ENCODE measurements at places on chromosomes 12 and 14.

DNA sequence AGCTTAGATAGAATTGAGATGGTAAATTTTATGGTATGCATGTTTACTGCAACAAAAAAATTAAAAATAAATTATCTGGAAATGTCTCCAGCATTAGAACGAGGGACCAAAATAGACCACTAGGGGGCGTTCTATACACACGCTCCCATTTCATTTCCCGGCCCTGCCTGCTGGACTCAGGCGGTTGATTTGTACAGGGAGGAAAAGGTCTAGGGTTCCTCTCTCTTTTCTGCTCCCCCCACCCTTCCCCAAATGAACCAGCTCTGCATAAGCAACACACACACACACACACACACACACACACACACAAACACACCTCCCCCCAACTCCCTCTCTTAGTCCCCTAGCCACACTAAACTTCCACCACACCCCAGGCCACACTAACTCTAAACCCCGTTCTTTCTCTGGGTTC is 7.8 kb upstream of the DTX1 start:
- DNase-seq = peak; percentile 73

GRCh38 chr14:74979029-74979428 is 23.6 kb upstream of the PGF start:
- no peak for DNase-seq

DNA sequence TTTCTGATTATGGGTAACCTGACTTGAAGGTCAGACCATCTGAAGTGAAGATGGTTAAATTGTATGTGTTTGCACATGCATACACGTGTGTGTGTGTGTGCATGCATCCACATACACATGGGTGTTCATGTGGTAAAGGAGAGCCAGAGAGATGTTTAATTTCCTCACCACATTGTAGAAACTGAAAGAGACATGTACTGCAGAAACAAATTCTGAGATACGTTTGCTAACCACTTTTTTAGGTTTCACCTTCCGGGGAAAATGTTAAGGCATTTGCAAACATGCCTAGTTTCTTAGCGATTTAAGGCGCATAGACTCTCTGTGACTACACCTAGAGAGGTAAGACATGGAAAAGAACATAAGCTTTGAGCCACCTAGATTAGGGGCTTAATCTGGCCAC is 362.9 kb downstream of the RAD51B start:
- peak; percentile 12 for DNase-seq

DNA sequence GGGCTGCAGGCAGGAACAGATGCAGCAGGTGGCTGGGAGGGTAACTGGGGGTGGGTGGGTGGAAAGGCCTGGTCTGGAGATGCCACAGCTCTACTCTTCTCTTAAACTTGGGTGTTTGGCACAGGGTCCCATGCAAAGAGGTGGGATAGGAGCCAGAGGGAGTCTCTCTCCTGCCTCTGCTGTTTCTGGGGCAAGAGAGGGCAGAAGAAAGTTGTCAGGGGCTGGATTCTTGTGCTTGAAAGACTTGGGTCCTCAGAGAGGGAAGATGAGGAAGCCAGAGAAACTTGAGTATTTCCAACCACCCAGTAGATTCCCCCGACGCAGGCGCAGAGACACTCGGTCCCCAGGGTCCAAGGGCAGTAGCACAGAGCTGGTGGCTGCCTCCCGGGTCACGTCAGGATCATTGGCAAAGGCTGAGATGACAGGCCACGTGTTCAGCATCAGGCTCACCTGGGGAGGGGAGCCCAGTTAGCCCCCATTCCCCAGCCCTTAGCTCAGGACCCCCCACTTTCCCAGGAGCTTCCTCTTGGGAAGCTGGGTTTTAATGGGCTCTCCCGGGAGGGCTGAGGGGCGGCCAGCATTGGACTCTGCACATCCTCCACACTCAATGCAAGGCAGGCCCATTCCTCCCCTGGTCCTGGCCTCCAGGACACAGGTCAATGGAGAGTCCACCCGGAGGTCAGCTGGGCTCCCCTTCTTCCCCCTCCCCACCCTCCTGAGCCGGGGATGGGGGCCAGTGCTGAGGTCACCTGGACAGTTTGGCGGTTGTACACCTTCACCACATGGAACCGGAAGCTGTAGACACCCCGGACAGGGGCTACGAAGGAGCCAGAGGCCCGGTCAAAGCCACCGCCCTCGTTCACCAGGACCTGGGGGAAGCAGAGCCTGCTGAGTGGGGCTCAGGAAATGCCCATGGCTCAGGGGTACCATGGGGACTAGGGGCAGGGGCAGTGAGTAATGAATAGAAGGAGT is 1.6 kb downstream of the CBLN3 start:
- DNase-seq = no peak

- no peak for DNase-seq
Observed at GRCh38 chr12:1834186-1834925, 14.0 kb downstream of the LRTM2 start.

DNA sequence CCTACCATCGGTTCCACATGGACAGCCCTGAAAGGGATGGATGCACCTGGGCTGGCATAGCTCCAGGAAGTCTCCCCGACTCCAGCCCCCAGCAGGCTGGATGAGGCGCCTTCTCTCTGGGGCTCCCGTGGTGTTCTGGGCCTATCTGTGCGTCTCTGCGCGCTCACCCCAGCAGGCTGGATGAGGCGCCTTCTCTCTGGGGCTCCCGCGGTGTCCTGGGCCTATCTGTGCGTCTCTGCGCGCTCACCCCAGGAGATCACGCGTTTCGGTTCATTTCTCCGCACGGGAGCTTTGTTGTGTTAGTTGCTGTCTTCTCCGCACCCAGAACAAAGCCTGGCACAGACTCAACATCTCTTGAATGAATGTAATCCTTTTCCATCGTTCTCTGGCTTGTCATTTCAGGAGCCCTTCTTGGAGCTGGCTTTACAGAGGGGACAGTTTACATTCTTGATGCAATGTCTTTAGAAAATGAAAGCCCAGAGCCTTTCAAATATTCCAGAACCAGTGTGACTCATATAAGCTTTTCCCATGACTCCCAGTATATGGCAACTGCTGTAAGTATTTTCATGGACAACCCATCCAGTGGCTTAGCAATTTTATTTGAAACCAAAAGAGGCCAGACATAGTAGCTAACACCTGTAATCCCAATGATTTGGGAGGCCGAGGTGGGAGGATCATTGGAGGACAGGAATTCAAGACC is 40.3 kb downstream of the CFAP251 start:
- no peak for DNase-seq

GRCh38 chr14:94752591-94753436 is 17.1 kb downstream of the GSC start:
- DNase-seq = no peak

DNA sequence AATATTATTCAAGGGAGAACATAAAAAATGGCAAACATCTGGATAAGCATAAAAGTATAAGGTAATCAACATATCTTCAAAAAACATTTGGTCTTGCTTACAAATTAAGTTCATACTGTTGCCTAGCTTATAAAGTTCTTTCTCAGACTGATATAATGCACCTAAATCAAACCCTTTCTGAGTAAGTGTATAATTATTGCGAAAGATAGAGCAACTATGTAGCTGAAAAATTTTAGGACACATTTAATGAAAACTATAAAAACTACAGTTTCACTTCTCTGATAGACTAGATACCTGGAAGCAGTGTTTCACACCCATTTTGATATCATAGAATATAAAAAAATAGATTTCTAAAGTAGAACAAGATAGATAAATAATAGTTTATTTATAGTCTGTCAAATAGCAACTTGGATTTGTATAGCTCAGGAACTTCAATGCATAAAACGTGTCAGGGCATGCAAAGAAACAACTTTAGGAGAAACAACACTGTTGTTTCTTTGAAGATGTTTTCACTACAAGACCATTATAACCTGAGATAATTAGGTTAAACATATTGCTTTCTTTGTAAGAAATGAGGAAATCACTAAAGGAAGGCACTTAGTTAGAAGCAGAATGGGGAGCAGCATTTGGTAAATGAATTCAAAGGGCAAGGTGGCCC is 7.6 kb downstream of the CLECL1 start:
- DNase-seq = no peak

DNA sequence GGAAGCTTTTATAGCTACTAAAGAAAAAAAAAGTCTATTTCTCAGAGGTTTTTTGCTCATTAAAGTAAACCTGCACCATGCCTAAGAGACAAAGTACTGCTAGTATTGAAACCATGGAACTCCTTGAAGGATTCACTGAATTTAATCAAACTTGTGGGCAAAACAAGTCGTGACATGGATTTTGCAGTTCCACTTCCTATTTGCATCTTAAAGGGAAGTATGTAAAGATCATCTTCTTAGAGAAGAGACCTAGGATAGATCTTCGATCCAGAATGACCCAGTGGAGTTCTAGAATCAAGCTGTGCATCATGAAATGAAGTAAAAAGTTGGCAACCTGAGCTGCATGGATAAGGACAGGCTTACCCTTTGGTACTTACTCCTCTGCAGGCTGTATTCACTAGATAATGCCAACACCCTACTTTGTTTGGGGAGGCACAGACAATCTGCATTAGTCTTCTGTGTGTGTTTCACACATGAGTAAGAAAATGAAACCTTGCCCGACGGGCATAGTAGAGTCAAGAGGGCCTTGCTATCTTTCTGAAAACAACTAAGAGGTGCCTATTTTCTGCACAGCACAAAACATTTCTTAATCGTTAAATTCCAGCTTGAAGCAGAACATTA is 1.9 kb downstream of the GNG2 start:
- peak; percentile 40 for DNase-seq

DNA sequence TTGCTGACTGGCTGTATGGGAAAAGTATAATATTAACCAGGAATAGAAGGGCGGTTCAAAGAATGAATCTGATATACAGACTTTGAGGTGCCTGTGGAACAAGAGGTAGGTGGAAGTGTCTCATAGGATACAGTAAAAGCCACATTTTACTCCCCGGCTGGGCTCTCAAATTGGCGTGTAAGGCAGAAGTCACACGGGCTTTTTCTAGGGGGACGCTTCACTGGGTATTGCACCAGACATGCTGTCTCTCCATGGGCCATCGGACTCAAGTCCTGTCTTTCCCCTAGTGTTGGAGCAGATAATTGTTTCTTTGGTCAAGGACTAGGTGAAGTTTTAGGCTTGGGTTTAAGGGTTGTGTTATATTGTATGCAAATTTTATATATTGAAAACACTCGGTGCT is 9.1 kb downstream of the TMCC3 start:
- DNase-seq = no peak

GRCh38 chr14:53695692-53696214 is 260.9 kb downstream of the BMP4 start:
- no peak for DNase-seq

DNA sequence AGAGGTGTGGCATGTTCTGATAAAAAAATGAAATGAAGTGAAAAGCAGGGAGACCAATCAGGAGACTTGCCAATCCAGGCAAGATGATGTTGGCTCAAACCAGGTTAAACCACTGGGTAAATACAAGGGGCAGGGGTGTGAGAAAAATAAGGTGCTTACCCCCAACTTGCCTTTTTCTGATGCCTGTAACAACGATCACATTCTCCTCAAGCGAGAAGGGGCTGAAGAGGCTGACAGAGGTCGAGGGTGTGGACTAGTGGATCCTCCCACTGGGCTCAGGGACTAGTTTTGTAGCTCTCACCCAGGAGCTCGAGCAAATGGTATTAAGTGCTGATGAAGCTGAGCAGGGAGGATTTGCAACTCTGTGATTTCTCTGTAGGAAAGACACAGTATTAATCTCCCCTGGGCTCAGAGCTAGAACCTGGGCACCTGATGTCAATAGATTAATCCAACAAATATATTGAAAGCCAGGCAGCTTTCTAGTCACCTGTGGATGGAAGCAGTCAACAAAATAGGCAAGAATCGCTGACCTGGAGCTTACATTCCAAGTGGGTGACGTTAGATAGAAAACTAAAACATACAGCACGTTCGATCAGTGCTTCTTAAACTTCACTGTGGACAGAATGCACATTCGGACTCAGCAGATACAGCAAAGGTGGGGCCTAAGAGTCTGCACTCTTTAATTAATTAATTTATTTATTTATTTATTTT is 15.2 kb upstream of the EAPP start:
- no peak for DNase-seq
